ENCODE measurements at places on chromosomes 5 and 9.

DNA sequence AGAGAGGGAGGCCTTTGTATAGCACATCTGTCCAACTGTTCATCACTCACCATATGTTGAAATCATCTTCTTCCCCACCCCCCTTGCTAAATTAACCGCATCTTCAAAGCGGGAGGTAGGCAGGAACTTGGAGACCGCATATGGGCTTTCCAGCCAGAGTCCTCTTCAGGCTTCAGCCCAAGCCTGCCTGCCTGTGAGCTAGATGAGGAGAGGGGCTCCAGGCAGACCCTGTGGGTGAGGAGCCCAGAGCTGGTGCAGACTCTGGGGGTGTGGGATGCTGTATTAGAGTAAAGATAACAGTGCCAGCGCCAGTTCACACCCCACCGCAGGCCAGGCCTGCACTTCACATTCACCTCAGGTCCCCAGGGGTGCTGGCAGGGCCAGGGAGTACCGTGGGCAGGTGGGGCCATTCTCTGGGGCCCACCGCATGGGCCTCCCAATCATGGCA is 16.2 kb downstream of the PRRC2B start:
- DNase-seq = no peak

DNA sequence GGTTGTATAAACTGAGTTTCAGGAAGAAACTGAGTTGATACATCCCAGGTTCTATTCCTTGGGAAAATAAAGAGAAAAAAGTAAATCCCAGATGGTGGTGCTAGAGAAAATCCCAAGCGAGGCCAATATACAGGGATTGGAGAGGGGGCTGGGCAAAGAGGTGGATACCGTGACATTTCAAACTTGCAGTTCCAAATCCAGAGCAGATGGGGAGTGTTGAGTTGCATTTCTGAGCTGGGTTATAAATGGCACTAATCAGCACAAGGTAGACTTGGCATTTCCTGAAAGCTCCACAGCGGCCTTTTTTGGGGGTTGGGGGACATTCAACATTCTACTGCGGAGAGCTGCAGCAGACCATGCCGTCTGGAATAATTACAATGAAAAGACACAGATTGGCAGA is 224.4 kb downstream of the NXNL2 start:
- DNase-seq = no peak

- no peak for DNase-seq
Observed at GRCh38 chr9:133163504-133164172, at the start of gene GBGT1. GBGT1 (minus strand) TSS chr9:133163914; CDS start chr9:133162412, 1,502 bp downstream.

- no peak for DNase-seq
Observed at GRCh38 chr5:42596817-42597216, 159.8 kb upstream of the CCDC152 start.

DNA sequence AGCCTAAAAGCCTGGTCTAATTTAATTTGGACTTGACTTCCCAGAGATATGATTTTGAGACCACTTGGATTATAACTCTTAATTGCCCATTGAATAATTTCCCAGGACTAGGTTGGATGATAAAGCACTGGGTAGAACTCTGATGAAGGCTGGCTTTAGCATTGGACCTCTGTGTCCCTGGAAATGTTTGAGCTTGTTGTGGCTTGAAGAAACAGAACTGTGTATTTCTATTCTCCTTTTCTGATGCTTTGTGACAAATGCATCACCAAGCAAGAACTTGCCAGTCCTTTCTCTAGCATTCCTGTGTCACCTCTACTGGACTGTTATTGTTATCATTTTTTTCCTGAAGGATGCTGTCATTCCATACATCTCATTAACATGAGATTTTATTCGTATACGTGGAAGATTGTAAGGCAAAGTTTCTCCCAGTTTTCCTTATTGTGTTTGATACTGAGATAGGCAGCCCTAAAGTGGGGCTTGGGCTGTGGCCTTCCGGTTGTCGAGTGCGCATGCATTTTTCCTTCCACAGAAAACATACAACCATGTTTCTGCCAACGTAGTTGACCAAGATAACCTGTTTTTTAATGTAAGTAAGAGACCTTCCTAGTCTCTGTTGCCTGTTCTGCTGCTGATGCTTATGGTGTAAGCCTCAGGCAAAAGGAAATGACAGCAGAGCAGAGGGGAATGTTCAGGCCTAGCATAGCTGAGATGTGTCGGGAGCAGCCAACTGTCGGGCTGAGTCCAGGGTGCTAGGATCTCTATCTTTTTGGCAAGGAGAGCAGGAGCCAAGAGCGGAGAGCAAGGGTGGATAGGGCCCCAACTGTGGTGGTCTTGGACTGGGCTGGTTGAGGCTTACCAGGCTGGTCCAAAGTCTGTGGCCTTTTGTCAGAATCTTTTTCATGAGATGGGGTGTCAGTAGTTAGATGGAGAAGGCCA is 2.3 kb downstream of the NTRK2 start:
- DNase-seq = no peak

GRCh38 chr9:129221979-129222635 is 44.0 kb upstream of the IER5L start:
- no peak for DNase-seq

DNA sequence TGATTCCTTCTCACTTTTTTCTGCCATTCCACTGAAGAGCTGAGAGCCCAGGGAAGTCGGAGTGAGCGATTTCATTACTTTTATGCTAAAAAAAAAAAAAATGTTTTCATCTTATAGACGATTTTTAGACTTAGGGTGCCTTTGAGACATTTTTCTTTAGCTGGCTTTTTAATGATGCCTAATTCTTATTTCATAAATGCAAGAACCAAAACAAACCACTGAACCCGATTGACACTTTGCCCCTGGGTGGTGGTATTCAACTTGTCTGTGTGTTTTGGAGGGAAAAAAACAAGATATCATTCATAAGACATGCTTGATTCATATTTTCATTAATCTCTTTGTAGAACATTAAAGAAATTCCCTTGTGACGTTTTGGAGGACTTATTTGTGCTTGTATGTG is 2.4 kb downstream of the TLE4 start:
- no peak for DNase-seq

DNA sequence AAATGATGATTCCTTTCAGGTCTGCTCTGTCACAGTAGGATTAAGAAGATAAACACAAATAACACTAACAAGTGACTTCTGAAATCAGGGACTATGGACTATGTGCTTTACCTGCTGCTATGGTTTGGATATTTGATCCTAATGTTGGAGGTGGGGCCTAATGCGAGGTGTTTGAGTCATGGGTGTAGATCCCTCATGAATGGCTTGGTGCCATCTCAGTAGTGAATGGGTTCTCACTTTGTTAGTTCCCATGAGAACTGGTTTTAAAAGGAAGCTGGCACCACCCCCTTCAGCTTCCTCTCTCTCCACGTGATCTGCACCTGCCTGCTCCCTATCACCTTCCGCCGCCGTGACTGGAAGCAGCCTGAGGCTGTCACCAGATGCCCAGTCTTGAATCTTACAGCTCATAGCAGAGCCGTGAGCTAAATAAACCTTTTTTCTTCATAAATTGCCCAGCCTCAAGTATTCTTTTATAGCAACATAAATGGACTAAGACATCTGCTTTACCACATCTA is 3.3 kb downstream of the PPIC start:
- no peak for DNase-seq

- no peak for DNase-seq
Observed at GRCh38 chr5:72151169-72151568, 43.9 kb downstream of the MAP1B start.

DNA sequence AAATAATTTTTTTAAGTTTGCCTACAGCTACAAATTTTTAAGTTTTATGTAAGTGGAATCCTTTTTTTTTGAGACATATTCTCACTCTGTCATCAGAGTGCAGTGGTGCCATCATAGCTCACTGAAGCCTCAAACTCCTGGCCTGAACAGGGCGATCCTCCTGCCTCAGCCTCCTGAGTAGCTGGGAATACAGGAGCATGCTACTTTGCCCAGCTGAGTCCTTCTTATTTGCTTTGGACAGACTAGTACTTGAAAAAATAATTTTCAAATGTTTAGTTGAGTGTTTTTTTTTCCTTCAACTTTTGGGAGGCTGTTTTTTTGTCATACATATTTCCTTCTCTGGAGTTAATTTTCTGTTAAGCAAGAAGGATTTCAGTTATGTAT is 7.4 kb downstream of the GAPVD1 start:
- DNase-seq = no peak

GRCh38 chr9:6090277-6091210 is 75.1 kb upstream of the RANBP6 start:
- DNase-seq = no peak

GRCh38 chr5:163115011-163115410 is 322.4 kb upstream of the CCNG1 start:
- DNase-seq = no peak

DNA sequence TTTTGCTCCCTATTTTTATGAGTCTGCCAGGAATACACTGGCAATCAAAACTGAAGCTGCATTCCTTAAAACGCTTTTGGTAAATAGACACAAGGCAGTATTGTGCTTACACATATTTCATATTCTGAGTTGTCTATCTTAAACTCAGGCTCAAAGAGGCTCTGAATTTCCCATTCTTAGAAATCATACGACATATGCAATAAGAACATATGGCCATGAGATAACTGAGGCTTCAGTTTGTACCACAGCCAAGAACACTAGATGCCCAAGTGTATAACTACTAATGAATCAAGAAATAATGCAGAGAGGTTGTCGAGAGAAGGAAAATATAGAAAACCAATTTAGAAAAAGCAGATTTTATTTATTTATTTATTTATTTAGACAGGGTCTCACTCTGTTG is 357.4 kb downstream of the NDUFS4 start:
- DNase-seq = no peak

DNA sequence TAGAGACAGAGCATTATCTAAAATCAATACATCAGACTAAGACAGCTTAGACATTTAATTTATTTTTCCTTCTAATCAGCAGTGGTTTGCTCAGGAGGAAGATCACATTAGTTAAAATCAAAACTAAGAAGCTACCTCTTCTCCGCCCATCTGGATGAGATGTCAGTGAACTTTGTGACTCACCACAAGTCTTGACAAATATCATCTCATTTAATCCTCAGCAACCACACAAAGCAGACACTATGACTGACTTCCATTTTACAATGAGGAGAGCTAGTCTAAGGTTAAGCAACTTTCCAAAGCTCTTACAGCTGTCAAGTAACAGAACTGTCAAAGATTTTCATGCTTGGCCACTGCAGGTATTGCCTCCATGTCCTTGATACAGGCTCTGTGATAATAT is 289.5 kb downstream of the DEPDC1B start:
- no peak for DNase-seq

DNA sequence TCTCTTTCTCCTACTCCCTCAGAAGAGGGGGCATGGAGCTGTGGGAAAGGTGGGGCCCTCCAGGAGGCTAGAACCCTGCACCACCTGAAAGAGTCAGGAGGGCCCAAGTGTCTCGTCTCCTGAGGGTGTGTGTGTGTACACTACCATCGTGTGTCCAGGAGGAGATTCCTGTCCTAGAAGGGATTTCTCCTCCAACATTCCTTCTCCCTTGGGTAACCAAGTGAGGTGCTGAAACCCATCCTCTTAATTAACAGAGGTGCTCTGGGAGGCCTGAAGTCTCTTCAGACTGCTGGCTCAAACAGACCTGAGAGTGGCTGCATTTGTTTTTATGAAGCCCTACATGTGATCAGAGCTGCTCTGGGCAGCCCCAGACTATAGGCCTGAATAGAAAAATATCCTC is 61.1 kb upstream of the FAM169A start:
- DNase-seq = no peak

- DNase-seq = no peak
Observed at GRCh38 chr9:137256856-137257255, 1.7 kb downstream of the NELFB start.

- DNase-seq = no peak
Observed at GRCh38 chr5:93746406-93747056, 5.1 kb upstream of the POU5F2 start.

- peak; percentile 70 for DNase-seq
Observed at GRCh38 chr9:123382653-123383511, 26.9 kb downstream of the CRB2 start.

DNA sequence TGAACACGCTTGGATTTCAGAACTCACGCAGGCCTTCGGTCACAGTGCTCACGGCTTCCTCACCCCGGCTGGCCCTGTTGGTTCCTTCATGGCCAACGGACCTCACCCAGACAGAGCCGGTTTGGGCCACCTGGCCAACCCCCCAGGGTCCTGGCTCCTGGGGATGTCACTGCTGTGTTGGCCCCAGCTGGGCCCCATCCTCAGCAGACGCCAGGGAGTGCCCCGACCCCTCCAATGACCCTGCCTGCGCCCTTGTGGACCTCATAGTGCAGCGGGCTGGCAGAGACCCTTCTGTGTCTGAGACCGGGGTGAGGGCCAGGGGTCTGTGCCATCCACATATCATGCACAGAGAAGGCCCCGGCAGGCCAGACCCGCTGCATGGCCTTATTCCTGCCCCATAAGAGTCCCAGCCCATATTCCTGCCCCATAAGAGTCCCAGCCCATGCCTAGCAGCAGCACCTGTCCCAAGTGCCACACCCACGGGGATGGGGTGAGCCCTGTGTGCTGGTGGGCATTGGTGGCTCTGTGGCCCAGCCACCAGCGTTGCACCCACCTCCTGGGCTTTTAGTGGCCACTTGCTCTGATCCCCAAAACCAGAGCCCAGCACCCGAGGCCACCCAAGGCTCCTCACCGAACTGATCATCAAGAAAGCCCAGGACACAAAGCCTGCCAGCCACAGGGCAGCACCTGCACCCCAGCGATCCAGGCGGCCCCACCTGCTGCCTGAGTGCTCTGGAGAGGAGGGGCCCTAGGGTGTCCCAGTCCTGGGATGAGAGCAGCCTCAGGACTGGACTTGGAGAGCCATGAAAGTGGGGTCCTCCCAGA is 1.3 kb upstream of the LPCAT1 start:
- DNase-seq = no peak

DNA sequence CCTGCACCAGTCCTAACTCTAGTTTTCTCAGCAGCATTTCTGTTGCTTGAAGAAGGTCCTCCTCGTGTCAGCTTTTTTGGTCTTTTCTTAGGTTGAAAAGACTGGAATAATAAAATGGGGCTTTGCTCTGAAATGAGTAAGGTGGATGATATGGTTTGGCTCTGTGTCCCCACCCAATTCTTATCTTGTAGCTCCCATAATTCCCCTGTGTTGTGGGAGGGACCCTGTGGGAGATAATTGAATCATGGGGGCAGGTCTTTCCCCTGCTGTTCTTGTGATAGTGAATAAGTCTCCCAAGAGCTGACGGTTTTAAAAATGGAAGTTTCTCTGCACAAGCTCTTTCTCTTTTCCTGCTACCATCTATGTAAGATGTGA is 53.6 kb downstream of the LIX1 start:
- no peak for DNase-seq

- DNase-seq = no peak
Observed at GRCh38 chr5:12460493-12461261, 556.4 kb upstream of the CTNND2 start.

All from amygdala (tissue), 56 donors.